ENCODE measurements at places on chromosomes 3 and 15.

GRCh38 chr3:193830791-193831191, 237.8 kb downstream of the OPA1 start:
- DNase-seq = no peak

DNA sequence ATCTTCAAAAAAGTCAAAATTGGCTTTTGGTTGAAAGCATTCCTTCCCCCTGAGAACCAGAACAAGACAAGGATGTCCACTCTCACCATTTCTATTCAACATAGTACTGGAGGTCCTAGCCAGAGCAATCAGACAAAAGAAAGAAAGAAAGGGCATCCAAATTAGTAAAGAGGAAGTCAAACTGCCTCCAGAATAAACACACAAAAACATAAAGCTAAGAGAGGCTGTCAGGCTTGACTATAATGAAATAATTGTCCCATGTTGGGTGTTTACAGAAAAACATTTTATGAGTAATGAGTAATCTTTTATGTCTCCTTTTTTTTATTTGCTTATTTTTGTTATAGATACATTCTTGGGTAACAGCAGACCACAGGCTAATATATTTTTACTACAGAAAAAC, 18.3 kb upstream of the FAM240A start:
- no peak for DNase-seq

DNA sequence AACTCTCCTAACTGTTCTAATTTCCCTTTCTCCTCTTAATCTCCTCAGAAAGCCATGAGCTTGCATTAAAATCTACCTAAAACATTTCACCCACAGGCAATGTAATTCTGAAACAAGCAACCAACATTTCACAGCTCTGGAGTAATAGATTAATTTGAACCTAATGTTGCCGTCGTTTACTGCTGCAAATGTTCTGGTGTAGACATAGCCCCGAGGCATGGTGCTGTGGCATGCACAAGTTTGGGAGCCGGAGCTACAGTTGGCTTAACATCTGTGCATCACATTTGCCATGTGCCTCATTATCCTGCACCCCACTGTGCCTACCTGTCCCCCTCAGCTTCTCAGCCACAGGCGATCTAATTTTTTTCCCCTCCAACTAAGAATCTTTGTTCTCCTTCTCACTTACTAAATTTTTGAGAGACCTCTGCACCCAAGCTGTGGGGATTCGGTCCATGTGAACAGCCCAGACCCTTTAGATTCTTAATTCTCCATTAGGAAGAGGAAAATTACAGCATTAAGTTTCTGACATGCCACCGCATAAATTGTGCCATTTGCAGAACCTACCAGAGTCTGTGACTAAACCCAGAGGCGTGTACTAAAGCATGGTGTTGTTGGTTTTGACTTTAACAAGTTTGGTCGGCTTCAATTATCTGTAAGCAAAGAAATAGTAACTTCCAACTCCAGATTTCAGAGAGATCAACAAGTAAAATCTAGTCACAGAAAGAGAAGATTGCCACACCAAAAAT, 419.2 kb downstream of the MECOM start:
- DNase-seq = no peak

- no peak for DNase-seq
Observed at GRCh38 chr15:52336529-52336928, 40.9 kb upstream of the MYO5C start.

- no peak for DNase-seq
Observed at GRCh38 chr3:173396191-173397041, 1.1 kb upstream of the NLGN1 start.

- no peak for DNase-seq
Observed at GRCh38 chr3:139227827-139228226, 116.0 kb upstream of the MRPS22 start.

GRCh38 chr3:57746156-57747010, 9.7 kb upstream of the SLMAP start:
- DNase-seq = peak; percentile 45

DNA sequence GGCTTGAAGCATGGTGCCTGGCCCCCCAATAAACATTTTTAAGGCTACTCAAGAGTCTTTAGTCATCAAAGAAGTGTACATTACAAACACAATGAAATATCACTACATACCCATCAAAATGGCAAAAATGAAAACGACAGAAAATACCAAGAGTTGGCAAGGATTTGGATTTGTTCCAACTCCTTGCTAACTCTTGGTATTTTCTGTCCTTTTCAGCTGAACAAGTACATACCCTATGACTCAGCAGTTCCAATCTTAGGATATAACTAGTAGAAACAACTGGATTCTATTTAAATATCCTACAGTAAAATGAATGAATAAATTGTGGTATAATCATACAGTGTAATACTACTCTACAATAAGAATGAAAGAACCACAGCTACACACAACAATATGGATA, 25.1 kb upstream of the GABPB1 start:
- DNase-seq = peak; percentile 23

All from AG10803 (cell line).